ENCODE measurements at places on chromosomes 12 and 14.

- no peak for DNase-seq
Measured at GRCh38 chr14:59344691-59345455, 120.3 kb downstream of the GPR135 start.

- no peak for DNase-seq
Measured at GRCh38 chr14:95234426-95234825, 77.1 kb upstream of the DICER1 start.

- no peak for DNase-seq
Measured at GRCh38 chr14:73438993-73439392, 19.4 kb downstream of the NUMB start.

GRCh38 chr14:21264025-21264801 is 5.0 kb downstream of the HNRNPC start:
- no peak for DNase-seq

DNA sequence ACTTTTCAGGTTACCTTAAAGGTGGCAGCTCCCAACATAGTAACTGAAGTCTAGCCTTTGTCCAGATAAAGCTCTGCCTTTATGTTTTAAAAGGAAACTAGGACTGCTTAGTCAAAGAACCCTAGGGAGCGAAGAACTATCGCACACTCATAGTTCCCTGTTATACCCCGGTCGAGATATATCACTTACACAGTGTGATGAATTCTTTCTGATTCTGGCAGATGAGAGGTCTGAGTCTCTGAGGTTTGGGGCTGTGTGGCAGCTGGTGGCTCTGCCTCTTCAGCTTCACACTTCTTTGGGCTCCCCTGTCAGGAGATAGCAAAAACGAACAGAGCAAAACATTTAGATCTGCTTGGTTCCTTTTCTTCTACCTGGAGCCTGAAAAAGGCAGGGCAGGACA is 17.0 kb downstream of the ACIN1 start:
- no peak for DNase-seq

Measured in activated T-cell treated with anti-CD3 and anti-CD28 coated beads, Interleukin-2, amount 50 U/mL, for 48 hours (primary cell).